ENCODE measurements at places on chromosomes 12 and 14. TPM values are rescaled to one million over a fixed set of nuclear protein-coding genes. Genes with fewer than 3 reads are reported as not detected.

DNA sequence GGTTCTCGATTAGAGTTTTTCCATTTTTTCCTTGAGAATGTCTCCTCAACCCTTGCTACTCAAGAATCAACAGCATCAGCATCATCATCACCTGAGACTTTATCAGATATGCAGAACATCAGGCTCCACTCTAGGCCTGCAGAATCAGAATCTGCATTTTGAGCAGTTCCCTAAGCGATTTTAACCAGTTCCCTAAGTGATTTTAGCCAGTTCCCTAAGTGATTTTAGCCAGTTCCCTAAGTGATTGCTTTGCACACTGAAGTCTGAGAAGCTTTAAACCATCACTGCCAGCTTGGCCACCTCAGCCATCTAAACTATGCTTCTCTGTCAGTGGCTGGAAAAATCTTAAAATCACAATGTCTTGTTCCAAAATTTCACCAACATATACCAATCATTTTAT lies 29.4 kb upstream of the SLC38A1 start:
- no peaks in the 10 kb centered on the region for H3K36me3 ChIP-seq
- no peak overlapping the region for H3K27ac ChIP-seq
- DNase-seq: no peak

GRCh38 chr14:90294872-90295271 lies 36.9 kb downstream of the NRDE2 start:
- peaks cover 36% of the 10 kb centered on the region for H3K36me3 ChIP-seq
- no peaks in the 10 kb centered on the region for H3K27me3 ChIP-seq
- no peak overlapping the region for H3K4me3 ChIP-seq
- no peak for DNase-seq

- H3K27ac ChIP-seq: no peak overlapping the region
- no peak overlapping the region for H3K4me3 ChIP-seq
- peaks cover 12% of the 10 kb centered on the region for H3K27me3 ChIP-seq
- no peak for DNase-seq
Observed at GRCh38 chr12:1833596-1834028, 13.2 kb downstream of the LRTM2 start.

Gene DPF3
- 4.3 TPM for total RNA-seq

Gene SDR9C7
- not detected for total RNA-seq

Gene P2RX2
- total RNA-seq: not detected

Gene ACSS3
- total RNA-seq: not detected
